ENCODE measurements at places on chromosomes 3 and 15.

DNA sequence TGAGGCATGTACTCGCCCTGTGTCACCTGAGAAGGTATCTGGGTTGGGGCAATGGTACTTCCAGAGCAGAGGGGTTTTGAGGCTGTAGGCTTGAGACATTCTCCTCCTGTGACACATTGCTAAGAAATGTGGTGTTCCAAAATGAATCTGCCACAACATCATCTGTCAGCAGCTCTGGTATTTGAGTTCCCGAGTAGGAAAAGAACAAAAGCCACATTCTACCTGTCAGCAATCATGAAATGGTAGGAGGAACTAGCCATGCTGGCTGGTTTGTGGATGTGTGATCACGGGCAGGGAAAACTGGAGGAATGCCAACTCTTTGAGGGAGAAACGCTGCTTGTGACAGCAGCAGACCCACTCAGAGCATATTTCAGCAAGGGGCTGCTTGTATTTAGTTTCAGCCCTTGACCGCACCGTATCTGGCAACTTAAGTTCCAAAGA is 579.4 kb upstream of the TBL1XR1 start:
- DNase-seq = no peak

DNA sequence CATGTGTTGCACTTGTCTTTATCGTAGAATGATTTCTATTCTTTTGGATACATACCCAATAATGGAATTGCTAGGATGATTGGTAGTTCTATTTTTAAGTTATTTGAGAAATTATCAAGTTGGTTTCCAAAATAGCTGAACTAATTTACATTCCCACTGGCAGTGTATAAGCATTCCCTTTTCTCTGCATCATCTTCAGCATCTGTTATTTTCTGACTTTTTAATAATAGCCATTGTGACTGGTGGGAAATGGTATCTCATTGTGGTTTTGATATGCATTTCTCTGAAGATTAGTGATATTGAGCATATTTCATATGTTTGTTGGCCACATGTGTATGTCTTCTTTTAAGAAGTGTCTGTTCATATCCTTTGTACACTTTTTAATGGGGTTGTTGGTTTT is 81.7 kb upstream of the NUDT16 start:
- DNase-seq = no peak

- DNase-seq = no peak
Measured at GRCh38 chr3:18650731-18651130, 225.6 kb upstream of the SATB1 start.

- DNase-seq = no peak
Measured at GRCh38 chr3:42229942-42230688, 35.9 kb downstream of the CCK start.

- DNase-seq = no peak
Measured at GRCh38 chr3:64450396-64450956, 225.2 kb upstream of the PRICKLE2 start.

GRCh38 chr15:73630921-73631362 is 2.2 kb downstream of the NPTN start:
- no peak for DNase-seq

- no peak for DNase-seq
Measured at GRCh38 chr15:99474909-99475753, 90.7 kb upstream of the MEF2A start.

DNA sequence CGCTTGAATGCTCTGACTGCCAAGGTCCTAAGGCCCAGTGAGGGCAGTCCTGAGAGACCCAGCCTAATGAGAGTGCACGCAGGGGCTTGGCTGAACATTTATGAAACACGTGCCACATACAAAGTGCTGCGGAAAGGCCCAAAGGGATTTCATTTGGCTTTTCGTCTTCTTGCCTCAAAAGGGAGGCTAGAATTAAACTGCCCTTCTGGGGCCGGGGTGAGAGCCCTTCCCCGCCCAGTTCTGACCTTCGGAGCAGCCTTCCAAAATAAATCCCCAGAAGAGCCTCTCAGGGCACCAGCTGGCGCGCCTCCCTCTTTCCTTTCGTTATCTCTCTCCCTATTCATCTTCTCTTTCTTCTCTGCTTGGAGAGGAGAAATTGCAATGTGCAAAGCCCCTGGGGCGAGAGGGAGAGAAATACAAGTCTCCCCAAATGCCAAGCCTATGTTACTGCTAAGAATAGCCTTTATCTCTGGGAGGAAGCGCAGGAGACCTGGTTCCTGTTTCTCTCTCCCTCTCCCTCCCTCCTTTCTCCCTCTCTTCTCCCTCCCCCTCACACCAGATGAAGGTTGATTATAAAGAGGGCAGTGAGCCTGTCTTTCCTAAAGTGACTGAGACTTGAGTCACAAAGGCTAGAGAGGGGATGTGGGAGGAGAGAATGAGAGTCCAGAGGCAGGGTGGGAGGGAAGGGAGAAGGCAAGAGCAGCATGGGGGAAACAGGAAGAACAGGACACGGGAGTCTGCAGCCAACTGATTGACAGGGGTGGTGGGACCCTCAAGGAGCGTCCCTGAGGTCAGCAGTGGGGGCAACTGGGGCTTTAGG is 36.7 kb upstream of the NDUFB4 start:
- no peak for DNase-seq

DNA sequence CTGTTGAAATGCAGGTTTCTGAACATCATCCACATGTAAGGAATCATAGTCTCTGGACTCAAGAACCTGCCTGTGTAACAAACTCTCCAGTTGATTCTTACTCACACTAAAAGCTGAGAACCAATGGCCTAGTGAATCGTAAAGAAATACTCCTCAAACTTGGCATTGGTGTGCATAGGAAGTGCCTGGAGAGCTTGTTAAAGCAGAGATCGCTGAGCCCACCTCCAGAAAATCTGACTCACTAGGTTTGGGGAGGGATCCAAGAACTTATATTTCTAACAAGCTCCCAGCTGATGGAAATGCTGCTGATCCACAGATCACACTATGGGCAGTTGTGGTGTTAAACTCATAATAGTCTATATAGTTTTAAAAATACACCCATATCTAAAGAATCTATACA is 55.8 kb upstream of the LMCD1 start:
- no peak for DNase-seq

DNA sequence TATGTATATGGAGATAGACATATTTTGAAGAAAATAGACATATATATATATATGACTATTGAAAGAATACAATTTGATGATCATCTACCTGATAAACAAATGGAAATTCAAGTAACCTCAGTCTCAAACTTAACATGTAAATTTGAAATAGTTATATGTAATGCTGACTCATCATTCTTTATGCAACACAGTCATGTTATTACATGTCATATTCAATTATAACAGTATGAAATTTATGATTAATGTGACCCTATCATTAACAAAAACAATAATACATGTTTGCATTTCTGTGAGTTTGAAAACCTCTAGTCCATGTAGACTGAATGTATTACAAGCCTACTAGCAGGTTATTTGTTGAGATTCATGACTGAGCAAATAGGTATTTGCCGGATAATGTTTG is 204.1 kb downstream of the CADM2 start:
- DNase-seq = no peak

GRCh38 chr3:117660941-117661817 is 951.6 kb downstream of the TUSC7 start:
- no peak for DNase-seq

DNA sequence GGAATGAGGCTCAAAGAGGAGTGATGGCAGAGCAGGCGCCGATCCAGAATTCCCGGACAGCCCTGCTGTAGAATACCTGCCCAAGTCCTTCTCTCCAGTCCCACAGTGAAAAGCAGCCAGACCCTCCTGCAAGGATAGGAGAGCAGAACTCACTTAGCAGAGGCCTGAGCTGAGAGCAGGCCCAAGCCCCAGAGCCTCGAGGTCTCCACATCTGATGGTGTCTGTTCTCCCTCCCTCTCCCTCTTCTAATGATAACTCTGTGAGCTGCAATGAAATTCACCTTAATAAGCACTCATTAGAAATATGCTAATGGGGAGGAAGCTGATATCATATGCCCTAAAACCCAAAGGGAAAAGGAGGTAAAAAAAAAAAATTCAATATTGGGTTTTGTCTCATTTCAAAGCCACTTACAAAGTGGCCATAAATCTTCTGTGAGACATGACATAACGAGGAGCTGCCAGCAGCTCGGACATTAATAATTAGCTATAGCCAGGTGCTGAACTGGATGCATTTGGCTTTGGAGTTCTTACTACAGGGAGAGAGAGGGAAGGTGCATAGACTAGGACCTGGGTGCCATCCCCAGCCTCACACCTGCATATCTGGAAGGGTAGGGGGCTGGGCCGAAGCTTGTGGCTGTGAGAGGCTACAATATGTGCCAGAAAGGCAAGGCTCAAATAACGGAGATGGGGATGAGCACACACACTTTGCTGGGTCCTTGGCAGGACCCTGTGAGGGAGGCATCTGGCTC is 108.4 kb downstream of the MEGF11 start:
- no peak for DNase-seq

DNA sequence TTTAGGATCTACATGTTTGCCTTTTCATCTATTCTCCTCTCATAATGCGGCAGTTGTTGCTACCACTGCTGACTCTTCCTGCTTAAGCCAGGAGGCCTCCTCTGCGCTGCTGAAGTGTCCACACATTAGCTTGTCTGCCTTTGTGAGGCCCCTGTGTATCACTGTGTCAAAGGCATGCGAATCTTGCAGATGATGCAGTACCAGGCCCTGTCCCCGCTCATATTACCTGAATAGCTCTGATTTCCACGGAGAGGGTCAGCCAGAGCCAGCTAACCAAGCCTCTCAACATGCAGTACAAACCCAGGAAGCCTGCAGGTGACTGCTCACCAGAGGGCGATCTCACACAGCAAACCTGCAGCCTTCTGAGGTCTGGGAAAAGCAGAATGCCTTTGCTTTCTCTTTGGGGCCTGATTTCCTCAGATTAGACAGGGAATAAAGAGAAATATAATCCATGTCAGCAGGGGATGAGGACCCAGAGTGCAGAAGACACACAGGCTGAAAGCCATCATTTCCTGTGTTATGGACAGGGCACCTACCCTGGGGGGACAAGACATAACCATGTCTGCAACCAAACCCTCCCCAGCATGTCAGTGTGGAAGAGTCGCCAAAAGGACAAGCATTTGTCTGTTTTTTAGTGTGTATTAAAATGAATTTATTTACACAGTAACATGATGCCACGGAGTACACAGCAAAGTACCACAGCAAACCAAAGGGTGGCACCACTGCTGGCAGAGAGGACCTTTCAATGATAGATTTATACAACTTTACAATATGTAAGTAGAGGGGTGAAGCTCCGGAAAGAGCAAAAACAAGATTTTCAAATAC is 36.8 kb upstream of the TSPAN3 start:
- no peak for DNase-seq

DNA sequence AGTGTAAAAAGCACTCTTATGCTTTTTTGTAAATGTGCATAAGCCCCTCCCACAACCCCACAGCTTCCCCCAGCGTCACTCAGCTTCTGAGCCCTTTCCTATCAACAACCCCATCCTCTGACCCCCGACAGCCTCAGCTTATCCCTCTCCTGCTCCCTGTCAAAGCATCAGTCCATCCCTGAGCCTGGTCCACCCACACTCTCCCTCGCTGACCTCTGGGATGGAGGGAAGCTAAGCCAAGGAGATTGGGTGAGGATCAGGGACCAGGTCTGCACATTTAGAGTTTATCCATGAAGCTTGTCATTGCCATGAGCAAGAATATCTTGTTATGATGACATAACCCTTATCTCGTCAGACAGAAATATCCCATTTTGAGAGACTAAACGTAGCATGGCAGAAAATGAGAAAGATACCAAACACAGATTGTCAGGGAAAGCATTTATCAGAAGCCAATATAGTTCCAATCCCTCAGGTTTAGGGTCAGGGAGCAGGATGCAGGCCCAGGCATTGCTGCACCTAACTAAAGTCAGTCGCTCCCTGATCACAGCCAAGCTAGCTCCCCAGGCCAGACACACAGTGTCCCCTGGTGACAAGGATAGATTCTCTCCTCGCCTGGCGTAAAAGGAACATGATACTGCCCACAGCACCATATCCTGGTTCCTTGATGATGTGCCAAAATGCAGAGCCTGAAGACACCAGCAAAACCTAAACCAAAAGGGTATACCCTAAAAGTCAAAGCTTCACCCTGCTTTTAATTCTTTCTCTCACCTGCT is 66.9 kb downstream of the DCLK3 start:
- no peak for DNase-seq

DNA sequence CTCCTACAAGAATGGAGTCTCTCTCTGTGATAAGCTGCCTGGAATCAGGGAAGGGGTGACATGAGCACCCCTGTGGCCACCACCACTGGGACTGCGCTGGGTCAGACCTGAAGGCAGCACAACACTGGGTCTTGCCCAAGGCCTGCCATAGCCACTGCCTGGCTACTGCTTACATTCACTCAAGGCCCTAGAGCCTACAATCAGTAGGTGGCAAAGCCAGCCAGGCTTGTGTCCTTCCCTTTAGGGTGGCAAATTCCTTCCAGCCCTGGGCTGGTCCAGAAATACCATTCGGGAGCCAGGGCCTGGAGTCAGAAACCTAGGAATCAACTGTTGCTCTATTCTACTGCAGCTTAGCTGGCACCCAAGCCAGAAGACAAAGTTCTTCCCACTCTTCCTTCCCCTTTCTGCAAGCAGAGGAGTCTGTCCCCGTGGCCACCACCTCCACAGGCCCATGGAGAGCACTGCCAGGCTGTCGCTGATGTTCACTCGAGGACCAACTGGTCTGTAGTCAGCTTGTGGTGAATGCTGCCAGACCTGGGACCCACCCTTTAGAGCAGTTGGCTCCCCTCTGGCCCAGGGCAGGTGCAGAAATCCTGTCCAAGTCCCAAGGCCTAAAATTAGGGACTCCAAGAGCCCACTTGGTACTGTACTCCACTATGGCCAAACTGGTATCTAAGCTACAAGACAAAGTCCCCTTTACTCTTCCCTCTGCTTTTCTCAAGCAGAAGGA is 307.4 kb downstream of the THSD4 start:
- no peak for DNase-seq

DNA sequence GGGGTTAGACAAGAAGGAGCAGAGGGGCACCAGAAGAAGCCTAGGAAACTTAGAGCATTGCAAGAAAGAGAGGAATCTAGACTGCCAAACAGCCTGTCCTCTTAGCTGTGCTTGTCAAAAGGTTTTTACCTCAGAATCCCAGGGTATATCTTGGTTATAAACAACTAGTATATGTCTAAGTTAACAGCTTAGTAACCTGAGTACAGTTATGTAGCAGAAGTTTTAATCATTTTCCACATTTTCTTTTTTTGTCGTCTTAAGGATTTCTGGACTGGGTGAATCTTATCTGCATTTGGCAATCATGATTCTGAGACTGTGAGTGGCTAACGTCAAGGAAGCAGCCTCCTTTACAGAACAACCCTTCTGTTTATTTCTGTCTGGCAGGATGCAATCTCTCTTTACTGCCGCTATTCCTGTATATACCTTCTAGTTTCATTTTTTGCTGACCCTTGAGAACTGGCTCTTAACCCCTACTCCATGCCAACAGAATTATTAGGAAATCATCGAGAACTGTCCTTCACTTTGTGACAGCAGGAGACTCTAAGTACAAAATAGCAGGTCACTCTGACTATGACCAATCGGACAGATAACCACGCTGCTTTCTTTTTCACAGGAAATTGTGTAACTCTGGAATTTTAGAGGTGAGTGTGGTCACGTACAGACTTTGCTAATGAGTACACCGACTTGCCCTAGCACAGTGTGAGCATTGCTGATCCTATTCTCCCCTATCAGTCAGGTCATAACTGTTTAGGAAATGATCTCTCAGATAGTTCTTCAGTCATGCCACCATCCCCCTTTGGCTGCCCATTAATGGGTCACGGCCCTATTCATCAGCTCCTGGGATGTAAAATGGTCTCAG is 3.3 kb upstream of the CP start:
- peak; percentile 60 for DNase-seq
